ENCODE measurements at places on chromosomes 12 and 14.

DNA sequence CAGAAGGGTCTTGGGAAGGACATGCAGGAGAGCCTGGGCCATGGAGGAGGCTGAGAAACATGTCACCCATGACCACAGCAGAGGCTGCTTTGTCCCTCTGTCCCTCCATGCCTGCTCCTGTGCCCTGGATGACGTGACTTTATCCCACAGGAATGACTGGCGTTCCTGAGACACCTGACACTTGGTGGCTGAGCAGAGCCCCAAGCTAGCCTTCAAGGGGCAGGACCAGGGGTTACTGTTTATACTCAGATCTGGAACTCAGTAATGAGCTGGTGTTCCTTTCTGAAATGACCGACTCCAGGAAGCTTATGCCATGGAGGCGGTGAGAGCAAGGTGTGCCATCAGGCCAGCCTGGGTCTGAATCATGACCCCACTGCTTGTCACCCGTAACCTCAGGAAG is 44.2 kb downstream of the ZFP36L1 start:
- no peak for DNase-seq

DNA sequence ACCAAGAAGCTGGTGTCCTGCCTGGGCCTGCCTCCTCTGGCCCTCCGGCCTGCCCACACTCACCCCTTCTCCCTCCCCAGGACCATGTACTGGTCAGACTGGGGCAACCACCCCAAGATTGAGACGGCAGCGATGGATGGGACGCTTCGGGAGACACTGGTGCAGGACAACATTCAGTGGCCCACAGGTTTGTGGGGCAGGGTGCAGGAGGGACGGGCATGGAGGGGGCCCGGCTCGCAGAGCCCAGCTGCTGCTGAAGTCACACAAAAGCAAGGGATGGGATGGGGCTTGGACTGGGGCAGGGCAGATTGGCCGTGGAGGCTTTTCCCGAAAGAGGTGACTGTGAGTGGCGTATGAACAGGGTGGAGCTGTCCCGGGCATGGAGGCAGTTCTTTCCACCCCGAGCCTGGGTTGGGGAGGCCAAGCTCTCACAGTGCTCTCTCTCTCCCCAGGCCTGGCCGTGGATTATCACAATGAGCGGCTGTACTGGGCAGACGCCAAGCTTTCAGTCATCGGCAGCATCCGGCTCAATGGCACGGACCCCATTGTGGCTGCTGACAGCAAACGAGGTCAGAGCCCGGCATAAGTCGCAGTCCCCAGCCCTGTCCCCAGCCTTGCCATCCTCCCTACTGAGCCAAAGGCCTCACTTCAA is 7.8 kb upstream of the NXPH4 start:
- no peak for DNase-seq

DNA sequence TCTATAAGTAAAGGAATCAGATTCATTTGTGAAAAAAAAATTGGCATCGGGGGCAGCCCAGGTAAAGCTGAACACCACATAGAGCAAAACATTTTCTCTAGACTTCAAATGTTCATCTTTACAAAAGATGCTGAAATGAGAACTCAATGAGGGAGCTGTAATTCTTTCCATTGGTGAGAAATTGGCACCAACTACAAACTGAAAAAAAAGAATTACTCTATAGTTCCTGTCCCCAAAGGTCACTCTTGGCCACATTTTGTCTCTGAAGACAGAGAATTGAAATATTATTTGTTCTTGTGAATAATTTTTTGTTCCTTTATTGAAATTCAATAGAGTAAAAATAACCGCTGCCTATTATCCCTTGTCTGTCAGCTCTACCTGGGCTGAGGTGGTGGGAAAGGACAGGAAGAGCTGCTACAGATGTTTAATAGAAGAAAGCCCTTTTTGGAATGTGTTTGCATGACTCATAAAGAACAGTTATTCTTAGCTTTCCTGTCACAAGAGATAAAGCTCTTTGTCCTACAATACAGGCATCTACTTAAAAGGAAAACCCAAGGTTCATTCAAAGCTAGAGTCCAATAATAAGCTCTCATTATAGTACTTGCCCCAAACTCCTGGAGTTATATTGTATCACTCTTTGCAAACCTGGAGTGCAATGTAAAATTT is 380.1 kb upstream of the KITLG start:
- DNase-seq = no peak

DNA sequence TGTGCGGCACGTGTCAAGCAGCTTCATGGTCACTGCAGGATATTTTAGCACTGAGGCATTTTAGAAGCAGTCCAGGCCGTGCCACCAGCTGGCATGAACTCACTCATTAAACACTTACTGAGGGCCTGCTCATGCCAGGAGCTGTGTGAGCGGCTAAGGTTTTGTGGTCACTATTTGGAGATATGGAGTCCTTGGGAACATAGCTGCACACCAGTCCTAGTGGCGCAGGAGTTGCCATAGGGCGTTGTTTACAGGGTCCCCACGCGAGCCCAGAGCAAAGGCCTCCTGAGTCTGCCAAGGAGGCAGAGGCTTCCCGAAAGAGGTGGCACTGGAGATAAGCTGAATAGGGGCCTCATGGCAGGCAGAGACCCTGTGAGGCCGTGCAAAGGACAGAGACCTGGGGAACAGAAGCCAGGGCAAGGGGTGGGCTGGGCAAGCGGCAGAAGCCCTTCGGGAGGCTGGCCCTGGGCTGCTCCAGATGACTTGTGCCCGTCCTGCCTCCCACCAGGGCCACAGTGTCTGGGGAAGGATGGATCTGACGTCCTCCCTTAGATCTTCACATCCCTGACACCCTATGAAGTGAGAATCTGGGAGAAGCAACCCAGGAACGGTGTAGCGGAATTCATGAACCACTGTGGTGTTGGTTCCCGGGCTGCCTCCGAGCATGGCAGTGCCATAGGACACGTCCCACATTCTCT is 38.9 kb downstream of the SFSWAP start:
- no peak for DNase-seq

- DNase-seq = no peak
These were observed 11.9 kb downstream of the BDKRB1 start for GRCh38 chr14:96267916-96268315.

- DNase-seq = peak; percentile 74
These were observed 1.0 kb upstream of the ERC1 start for GRCh38 chr12:989751-990660.

DNA sequence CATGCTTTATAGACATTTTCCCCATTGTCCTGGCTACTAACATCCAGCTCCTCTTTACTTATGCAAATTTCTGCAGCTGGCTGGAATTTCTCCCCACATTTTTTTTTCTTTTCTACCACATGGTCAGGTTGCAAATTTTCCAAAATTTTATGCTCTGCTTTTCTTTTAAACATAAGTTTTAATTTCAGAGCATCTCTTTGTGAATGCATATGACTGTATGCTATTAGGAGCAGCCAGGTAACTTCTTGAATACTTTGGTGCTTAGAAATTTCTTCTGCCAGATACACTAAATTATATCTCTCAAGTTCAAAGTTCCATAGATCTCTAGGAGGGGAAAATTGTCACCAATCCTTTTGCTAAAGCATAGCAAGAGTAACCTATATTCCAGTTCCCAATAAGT is 365.9 kb downstream of the LRFN5 start:
- no peak for DNase-seq

DNA sequence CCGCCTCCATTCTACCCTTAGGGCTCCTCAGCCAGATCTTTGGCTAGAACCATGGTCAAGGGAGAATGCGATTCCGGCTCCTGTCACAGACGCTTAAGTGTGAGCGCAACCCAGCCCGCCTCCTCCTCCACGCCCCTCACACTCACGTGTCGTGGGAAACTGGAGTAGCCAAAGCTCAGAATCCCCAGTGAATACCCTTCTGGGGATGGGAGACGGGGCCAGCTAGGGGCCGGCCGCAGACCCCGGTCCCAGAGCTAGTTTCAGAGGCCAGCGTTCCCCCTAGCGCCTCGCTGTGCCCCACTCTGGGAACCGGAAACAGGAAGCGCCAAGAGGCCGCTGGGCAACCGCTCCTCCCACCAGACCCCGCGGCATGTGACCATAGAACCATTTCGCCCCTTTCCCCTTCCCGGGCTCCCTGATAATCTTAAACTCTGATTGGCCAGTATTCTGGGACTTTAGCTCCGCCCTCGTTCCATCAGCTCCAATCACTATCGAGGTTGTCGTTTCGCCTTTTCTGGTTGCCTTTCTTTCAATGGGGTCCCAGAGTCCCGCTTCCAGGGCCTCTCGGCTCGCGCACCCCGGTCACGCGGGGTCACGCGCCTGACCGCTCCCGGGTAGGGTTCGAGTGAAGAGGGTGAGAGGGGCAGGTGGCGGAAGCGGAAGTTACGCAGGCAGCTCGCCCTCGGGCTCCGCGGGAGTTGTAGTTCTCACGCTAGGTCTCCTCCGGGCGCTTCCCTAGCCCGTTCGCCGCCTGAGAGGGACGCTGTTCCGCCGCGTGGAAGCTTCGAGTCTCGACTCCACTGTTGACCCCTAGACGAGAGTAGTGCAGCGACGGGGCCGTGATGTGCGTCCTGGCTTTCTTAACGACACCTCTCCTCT is at the start of gene M6PR:
Gene M6PR (minus strand): TSS at position 304 of the 879 bp plus-strand sequence. CDS start 3,241 bp downstream, outside the sequence.
- peak; percentile 92 for DNase-seq

DNA sequence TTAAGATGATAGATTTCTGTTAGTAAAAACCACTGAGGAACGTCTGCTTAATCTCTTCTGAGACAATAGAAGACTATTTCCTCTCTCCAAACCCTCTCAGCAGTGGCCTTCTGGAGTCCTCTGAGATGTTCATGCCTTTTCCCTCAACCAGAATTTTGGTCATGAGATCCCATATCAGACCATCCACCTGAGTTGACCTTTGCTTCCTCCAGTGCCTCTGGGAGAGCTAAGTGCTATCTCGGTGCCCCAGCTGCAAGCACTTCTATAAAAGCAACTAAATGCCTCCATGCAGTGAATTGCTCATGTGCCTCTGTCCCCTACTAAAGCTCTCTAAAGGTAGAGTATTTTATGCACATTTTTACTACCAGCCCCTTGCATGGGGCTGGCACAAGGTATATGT is 172.8 kb upstream of the BCL2L14 start:
- DNase-seq = no peak

DNA sequence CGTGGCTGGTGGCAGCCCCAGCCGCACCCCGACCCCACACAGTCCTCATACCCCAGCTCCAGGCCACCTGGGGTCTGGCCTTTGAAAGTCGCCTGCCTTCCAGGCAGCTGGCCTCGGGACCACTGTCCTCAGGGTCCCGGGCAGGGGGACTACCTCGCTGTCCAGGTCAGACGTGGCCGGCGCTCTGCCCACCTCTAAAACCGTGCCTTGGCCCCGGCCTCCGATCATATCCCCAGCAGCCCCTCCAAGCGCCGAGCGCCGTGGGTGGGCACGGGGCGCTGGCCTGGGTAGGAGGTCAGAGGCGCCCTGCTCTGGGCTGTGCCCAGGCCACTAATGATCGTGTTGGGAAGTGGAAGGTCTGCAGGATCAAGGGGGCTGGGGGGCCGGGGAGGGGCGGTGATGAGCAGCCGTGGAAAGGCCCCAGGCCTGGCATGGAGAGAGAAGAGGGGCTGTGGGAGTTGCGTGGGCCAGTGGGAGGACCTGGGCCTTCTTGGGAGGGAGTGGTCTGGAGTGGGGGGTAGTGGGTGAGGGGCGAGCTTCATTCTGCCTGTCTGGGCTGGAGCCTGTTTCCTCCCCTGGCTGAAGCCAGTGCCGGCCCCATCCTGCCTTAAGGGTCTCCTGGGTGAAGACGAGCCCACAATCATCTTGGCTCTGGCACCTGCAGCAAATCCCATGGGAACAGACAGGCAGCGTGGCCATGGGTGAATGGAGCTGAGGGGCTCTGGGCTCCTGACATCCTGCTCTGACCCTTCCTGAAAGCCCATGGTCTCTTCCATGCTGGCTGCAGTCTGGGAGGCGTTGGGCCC is 4.9 kb downstream of the TMEM121 start:
- DNase-seq = no peak

GRCh38 chr14:28769276-28769880 is 2.8 kb downstream of the FOXG1 start:
- no peak for DNase-seq

Data from stimulated activated CD8-positive, alpha-beta memory T cell treated with anti-CD3 and anti-CD28 coated beads, Interleukin-4, amount 100 ng/mL, for 48 hours (primary cell).